CD4-positive, alpha-beta T cell treated with Interleukin-21 for 1 hour (primary cell): ENCODE measurements at places on chromosomes 4 and X.

GRCh38 chrX:141857479-141857878 is 19.4 kb downstream of the MAGEC3 start:
- no peak for DNase-seq

DNA sequence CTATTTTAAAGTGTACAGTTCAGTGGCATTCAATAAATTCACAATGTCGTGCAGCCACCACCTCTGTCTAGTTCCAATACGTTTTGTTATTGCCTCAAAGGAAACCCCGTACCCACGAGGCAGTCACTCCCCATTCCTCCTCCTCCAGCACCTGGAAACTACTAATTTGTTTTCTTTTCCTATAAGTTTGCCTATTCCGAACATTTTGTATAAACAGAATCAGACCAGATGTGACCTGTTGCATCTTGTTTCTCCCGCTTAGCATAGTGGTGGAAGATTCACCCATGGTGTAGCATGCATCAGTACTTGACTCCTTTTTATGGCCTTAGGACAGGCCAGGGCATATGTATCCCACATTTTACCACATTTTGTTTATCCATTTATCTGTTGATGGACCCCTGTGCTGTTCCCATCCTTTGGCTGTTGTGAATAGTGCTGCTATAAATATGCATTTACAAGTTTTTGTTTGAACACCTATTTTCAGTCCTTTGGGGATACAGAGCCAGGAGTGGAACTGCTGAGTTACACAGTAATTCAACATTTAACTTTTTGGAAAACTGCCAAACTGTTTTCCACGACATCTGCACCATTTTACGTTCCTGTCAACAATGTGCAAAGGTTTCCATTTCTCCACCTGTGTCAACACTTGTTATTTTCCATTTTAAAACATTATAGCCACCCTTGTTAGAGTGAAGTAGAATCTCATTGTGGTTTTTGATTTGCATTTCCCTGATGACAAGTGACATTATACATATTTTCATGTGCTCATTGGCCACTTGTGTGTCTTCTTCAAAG is 57.8 kb upstream of the STX18 start:
- DNase-seq, result no peak

DNA sequence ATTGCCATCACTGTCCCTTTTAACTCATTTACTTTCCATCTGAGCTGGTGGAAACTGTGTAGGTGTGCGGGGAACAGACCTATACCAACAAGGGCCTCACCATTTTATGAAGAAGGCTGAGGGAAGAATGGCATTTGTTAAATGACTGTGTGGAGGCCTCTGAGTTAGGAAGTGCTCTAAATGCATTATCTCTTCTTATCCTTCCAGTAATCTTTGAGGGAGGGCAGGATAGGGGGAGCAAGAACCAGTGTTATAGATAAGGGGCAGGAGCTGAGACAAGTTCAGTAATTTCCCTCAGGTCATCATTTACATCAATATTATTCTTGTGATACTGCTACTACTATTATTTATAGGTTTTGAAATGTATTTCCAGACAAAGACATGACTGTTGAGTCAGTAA is 122.4 kb upstream of the PDLIM3 start:
- DNase-seq, result no peak

DNA sequence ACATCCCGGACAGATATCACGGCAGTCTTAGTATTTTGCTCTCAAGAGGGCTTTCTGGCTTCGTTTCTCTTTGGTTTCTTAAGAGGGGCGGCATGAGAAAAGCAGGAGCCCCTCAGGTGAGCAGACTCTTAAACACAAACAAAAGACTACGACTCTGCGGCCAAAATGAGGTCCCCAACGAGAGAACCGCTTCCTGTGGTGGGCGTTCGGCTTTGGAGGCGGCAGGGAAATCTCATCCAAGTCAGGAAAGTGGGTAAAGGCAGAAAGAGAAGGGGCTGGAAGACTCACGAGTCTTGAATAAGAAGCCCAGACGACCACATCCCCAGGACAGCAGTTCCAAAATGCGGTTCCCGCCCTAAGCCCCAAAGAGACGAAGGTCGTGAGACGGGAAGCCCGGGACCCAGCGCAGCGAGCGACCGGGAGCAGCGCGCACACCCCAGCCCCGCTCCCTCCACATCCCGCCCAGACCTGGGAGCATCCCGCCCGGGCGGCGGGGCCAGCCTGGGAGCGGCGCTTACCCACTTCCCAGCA is 409 bp downstream of the UGDH start:
- no peak for DNase-seq

GRCh38 chrX:11837437-11837836 is 79.4 kb downstream of the MSL3 start:
- no peak for DNase-seq

DNA sequence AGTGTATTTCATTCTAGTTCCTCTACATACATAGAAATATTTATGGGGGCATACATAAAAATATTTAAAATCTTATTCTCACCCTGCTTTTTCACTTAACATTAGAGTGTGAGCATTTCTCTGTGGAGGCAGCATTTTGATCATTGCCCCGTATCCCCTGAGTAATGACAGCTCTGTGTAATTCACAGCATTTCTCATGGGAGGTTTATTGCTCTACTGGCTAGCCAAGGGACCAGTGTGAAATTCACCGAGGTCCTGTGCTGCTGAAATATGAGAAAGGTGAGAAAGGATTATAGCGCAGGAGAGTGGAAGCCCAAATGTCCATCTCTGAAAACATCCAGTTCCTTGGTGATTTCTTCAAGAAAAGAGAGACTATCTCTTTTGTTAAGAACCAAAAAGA is 22.9 kb downstream of the PDGFC start:
- DNase-seq, result no peak

DNA sequence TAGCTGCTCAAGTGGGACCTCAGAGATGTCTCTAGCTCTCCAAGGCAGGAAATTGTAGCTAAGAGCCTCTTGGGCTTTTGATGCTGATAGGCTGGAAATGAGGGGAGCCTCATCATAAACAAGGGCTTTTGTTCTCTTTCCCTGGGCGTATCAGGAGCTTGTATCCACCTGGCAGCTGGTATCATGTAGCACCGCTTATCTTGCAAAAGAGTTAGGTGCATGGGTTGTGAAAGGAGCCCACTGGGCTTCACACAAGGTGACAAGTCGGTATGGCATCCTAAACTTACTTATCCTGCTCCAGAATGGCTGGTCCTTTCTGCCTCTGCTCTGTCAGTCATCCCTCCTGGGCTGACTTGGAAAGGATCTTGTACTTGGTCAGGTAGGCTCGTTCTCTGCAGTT is 565.8 kb downstream of the GRXCR1 start:
- no peak for DNase-seq

GRCh38 chrX:378443-378842 is 8.3 kb downstream of the PPP2R3B start:
- DNase-seq, result no peak

DNA sequence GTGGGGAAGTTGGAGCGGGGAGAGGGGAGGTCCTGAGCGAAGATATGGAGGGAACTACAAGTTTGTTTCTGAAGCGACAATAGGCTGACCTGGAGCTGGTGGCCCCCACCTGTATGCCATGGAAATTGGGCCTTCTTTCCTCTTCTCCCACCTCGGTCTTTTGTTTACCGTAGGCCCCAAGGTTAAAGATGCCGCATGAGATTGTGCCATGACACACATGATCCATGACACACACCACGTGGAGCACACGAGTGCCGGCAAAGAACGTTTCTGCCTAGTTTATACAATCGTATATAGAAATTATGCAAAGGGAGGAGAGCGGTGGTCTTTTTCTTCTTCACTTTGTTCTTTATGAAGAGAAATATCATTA is 408 bp downstream of the TMEM33 start:
- DNase-seq, result no peak

GRCh38 chrX:155048977-155049619 is 21.8 kb downstream of the CMC4 start:
- peak; percentile 60 for DNase-seq

DNA sequence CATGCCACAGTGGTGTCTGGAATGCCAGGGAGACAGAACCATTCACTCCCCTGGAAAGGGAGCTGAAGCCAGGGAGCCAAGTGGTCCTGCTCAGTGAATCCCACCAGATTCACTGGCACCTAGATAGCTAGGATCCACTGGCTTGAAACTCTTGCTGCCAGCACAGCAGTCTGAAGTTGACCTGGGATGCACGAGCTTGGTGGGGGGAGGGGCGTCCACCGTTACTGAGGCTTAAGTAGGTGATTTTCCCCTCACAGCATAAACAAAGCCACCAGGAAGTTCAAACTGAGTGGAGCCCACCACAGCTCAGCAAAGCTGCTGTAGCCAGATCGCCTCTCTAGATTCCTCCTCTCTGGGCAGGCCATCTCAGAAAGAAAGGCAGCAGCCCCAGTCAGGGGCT is 413.3 kb downstream of the PRDM5 start:
- DNase-seq, result no peak

DNA sequence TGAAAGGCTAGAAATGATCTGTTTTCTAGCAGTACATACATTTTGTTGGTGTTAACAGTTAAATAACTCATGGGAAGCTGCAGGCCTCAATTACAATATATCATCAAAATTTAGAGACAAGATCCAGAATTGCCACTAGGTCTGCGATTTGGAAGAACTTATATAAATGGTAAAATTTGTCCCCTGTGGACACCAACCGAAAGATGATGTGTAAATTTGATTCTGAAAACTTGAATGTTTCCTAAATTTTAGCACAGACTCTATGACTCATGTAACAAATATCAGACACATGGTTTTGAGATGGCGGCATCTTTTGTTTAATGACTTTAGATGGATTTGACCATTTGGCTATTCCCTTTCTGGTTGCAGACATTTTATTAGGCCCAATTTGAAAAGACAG is 6.0 kb upstream of the HPGDS start:
- DNase-seq, result no peak

- DNase-seq, result no peak
Measured at GRCh38 chrX:103556963-103557612, 28.2 kb upstream of the TCEAL4 start.

- no peak for DNase-seq
Measured at GRCh38 chrX:8346060-8346459, 118.6 kb upstream of the VCX3B start.

DNA sequence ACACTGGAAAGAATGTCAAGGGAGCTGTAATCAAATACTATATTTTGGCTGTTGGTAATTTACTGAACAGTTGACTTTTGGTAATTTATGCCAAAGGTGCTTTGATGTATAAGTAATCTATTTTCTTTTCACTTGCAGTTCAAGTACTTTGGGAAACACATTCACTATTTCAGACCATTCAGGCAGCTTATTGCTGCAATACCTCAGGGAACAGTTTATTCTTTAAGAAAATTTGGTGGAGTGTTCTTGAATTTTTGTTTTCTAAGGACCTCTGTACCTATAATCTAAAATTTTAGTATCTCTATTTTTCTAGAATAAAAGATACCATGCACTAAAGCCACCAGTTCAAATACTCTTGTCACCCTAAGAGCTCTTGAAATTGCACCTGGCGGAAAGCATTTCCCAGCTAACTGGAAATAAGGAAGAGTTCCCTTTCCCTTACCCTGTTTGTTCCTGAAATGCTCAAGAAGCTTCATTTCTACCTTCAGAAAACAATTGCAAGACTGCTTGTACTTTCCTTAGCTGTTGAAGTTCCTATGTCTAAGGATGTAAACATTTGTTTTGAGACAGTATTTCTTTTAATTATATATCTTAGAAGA is 633.5 kb upstream of the FAT1 start:
- no peak for DNase-seq

DNA sequence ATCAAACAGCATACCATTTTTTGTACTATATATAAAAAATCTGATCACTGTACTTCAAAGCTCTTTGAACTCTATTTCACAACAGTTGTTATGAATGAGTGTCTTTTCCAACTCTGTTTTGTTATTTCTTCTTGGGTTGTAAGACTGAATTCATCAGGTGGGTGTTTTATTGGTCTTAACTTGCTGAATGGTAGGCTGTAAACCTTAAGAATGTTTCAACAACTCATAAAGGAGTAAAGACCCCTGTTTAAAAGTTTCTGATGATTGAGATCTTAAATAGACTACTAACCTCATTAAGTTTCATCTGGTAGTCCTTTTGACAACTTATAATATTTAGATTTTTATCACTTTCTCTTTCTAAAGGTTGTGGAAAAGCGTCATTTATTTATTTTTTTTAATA is 18.4 kb upstream of the STAG2 start:
- no peak for DNase-seq

DNA sequence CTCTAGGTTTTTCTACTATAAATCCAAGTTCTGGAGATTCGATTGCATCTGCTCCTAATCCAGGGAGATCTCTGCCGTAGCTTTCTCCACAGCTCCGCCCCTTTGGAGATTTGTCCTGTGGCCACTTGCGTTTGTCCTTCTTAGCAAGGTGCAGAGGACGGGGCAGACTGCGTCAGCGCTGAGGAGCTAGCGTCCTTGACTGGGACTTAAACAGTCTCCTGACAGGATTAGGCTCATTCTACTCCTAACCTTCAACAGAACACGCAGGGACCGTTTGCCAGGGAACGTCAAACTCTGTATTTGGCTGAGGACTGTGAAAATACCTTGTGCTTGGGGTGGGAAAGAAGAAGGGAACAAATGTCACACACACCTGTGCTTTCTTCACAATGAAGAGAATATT is 38.6 kb downstream of the SORBS2 start:
- no peak for DNase-seq

DNA sequence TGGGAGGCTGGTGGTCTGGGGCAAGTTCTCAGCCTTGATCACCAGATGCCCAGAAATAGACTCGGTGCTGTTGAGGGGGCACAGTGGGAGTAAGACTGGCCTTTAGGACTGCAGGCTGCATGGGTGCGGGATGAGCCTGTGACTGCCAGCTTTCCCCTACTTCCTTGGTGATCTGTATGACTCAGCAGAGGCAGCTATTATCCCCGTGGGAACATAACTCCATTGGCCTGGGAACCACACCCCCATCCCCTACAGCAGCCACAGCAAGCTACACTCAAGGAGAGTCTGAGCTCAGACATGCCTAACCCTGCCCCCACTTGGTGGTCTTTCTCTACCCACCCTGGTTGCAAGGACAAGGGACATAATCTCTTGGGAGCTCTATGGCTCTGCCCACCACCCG is 20.6 kb downstream of the CLIC2 start:
- DNase-seq, result no peak

DNA sequence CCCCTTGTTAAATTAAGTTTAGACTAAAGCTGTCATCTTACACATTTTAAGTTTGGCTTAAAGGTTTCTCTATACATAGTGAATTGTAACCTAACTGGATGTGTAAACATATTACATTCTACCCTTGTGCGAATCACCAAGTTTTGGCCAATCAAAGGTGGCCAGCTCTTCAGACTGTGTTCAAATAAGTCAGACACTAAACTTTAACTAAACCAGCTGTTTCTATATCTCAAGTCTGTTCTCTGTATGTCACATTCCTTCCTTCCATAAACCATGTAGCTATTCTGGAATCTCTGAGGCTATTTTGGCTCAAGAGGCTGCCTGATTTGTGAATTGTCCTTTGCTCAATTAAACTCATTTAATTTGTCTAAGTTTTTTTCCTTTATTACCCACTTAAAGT is 6.7 kb downstream of the SULT1B1 start:
- DNase-seq, result no peak

- DNase-seq, result no peak
Measured at GRCh38 chrX:11704725-11705495, 39.2 kb upstream of the ARHGAP6 start.

- DNase-seq, result no peak
Measured at GRCh38 chr4:11111876-11112275, 316.8 kb downstream of the HS3ST1 start.

- DNase-seq, result no peak
Measured at GRCh38 chrX:139920316-139920715, 12.5 kb downstream of the ATP11C start.

GRCh38 chr4:47942081-47942819 is 27.9 kb upstream of the NFXL1 start:
- DNase-seq, result no peak
